ENCODE measurements at places on chromosomes 16 and 17. TPM values are rescaled to one million over a fixed set of nuclear protein-coding genes. Genes with fewer than 3 reads are reported as not detected.
A peak's percentile ranks its signal among the peaks of the same experiment; 100 is the strongest.

GRCh38 chr17:67544364-67544955 lies 167.4 kb downstream of the PITPNC1 start:
- DNase-seq, result no peak

DNA sequence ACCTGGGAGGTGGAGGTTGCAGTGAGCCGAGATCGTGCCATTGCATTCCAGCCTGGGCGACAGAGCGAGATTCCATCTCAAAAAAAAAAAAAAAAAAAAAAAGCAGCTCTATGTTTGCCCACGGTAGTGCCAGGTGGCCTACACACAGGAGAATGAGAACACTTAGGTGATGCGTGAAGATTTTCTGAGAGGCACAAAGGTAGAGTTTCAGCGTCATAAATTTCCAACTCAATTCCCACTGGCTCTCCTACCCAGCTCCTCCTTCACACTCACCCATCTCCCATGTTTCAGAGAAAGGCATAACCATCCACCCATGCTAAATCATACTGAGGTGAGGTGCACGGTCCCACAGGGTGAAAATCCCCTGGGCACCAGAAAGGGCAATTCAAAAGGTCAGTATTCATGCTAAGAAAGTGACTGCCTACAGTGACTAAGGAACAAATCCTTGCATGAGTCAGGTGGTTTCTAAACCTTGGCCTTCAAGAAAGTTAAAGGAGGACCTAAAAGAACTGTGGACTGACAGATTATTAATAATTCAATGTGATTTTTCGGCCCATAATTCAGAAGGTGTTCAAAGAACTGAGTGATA lies 4.8 kb downstream of the DCAKD start:
- peak; percentile 51 for DNase-seq

DNA sequence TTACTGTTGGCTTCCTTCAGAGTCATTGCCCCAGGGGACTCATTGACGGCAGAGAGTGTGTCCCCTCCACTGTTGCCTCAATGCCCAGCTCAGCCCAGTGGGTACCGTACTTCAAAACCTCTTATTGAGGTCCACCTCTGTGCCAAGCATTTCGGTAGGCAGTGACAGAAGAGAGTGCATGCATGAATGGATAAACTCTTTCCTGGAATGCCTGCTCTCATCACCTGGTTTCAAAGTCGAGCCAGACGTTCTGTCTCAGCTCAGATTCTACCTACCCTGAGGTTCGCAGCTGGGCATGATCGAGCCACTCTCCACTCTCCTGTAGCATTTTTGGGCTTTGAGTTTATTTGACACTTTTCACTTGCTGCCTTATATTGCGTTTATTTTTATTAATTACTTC lies 647.0 kb downstream of the MAF start:
- DNase-seq, result no peak

- DNase-seq, result no peak
These were observed 17.9 kb downstream of the CMC2 start for GRCh38 chr16:80988756-80989155.

DNA sequence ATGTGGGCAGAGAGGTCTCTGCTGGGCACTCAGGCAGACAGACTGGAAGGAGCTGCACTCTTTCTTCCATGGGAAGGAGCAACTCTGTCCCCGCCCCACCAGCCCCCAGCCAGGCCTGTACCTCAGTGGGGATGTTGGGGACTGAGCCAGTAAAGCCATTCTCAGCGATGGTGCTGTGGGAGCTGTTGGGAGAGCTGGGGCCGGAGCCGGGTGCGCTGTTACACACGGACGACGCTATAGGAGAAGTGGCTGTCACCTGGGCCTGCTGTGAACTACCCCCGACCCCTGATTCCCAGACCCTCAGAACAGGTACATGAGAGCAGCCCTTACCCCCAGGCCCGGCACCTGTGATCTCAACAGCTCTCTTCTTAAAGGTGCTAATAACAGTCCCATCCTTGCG lies 21.5 kb downstream of the G6PC3 start:
- no peak for DNase-seq

DNA sequence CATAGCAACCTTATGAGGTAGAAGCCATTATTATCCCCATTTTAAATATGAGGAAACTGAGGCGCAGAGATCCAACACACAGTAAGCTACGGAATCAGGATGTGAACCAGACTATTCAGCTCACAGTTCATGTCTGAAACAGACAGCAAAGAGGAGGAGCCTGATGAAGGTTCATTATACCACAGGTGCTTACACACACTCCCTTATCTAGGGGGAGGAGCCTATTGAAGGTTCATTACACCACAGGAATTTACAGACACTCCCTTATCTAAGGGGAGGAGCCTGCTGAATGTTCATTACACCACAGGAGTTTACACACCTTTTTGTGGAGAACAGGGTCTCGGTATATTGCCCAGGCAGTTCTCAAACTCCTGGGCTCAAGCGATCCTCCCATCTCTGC lies 21.9 kb downstream of the C16orf95 start:
- no peak for DNase-seq

- peak; percentile 68 for DNase-seq
These were observed 15.9 kb downstream of the TANC2 start for GRCh38 chr17:62981933-62982332.

Gene FOXC2
- total RNA-seq, result 1.1 TPM

Gene HCRT
- not detected for total RNA-seq

Gene CHP2
- total RNA-seq, result not detected

Gene TBC1D10B
- total RNA-seq, result 8.1 TPM

DNA sequence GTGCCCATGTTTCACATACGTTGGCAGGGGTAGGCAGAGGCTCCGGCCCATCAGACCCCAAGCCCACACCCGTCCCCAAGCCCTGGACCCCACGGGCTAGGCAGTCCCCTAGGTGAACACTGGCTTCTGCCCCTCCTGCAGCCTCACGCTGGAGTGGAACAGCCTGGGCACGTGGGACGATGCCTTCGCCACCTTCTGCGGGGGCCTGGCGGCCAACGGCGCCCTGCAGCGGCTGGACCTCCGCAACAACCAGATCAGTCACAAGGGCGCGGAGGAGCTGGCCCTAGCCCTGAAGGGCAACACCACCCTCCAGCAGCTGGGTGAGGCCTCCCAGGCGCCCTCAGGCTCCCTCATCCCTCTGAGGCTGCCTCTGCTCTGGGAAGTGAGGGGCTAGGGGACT lies 1.8 kb downstream of the LRRC45 start:
- no peak for DNase-seq

Measured in IMR-90 (cell line).